Inflammatory macrophage treated with lipopolysaccharide for 1 hour (primary cell): ENCODE measurements at places on chromosomes 12 and 14.

GRCh38 chr12:81080431-81080983 lies 2.6 kb downstream of the ACSS3 start:
- DNase-seq: no peak

GRCh38 chr14:106789318-106789717 lies 1262.9 kb downstream of the TMEM121 start:
- DNase-seq: no peak

DNA sequence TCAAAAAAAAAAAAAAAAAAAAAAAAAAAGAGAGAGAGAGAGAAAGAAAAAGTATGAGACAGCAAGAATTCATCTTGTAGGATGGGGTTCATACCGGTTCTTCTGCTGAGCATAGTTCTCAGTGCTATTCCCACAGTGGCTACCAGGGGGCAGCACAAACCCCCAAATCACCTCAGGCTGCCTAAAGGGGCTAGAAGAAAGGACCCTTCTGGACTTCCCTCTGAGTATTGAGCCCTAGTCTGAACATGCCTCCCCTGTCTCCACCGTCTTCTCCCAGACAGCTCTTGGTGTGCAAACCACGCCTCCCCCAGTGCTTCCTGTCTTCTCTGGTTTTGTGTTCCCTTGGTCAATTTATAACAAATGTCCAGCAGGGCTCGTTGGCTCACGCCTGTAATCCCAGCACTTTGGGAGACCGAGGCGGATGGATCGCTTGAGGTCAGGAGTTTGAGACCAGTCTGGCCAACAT lies 31.3 kb upstream of the SMUG1 start:
- no peak for DNase-seq

GRCh38 chr12:92158796-92159439 lies 13.3 kb upstream of the BTG1 start:
- DNase-seq: peak; percentile 45

- no peak for DNase-seq
These were observed 1.7 kb downstream of the HECTD1 start for GRCh38 chr14:31205681-31206535.

- peak; percentile 3 for DNase-seq
These were observed 30.3 kb downstream of the MIS18BP1 start for GRCh38 chr14:45222485-45223262.

DNA sequence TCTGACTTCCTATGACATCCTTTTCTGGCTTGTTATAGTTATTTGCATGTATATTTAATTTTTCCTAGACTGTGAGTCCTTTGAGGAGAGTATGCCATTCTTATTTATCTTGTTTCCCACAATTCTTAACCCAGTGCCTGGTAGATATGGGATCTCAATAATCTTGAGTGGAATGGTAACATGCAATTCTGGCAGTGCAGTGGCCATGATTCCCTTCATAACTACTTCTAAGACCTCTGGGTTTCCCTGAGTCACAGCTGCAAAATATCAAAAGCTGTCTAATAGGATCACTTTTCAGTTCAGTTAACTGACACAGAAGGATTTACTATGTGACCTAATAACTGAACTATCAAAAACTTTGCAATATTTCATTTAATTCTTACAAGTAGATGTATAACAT lies 135.0 kb downstream of the ADAMTS20 start:
- no peak for DNase-seq

GRCh38 chr12:22056607-22057006 lies 10.6 kb downstream of the CMAS start:
- no peak for DNase-seq

GRCh38 chr12:67471810-67472209 lies 176.7 kb upstream of the DYRK2 start:
- no peak for DNase-seq

DNA sequence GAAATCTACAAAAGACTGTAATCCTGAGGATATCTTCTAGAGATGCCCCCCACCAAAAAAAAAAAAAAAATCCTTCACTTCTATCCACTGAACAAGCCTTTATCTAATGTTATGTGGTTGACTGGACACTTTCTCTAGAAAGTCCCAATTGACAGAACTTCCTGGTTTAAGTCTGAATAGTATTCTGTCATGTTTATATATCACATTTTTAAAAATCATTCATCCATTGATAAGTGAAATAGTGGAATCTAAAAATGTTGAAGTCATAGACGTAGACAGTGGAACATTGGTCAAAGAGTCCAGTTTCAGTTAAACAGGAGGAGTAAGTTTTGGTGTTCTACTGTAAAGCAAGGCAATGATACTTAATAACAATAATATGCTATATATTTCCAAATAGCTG lies 297.0 kb downstream of the SSPN start:
- no peak for DNase-seq

GRCh38 chr12:57605811-57606311 lies 1.2 kb downstream of the DTX3 start:
- no peak for DNase-seq

GRCh38 chr14:105473033-105473676 lies 1.5 kb upstream of the CRIP2 start:
- DNase-seq: no peak

- peak; percentile 31 for DNase-seq
These were observed 7.0 kb downstream of the CLEC1B start for GRCh38 chr12:9991876-9992275.

GRCh38 chr14:96592591-96593386 lies 90.6 kb downstream of the PAPOLA start:
- peak; percentile 35 for DNase-seq

GRCh38 chr14:29663281-29663801 lies 264.3 kb downstream of the PRKD1 start:
- DNase-seq: no peak

- peak; percentile 76 for DNase-seq
These were observed 62.4 kb upstream of the MED13L start for GRCh38 chr12:116339800-116340371.

- no peak for DNase-seq
These were observed 36.6 kb downstream of the MAX start for GRCh38 chr14:65065719-65066118.

- no peak for DNase-seq
These were observed 3.5 kb upstream of the KLC1 start for GRCh38 chr14:103625356-103626095.

DNA sequence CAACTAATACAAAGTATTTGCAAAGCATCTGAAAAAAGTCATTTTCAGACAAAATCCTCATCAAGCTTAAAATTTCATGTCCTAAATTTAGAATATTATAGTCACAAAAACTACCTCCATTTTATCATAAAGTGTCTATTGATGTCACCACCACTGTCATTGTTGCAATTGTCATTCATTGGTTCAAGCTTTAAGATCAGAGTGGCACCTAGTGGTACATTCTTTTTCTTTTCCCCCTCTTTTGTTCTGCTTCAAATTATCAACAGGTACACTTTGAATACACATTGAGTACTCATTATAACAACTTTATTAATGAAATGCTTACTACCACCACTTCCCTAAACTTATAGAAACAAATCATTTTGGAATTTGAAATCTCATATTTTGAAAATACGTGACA lies 379.8 kb downstream of the SEC23A start:
- no peak for DNase-seq

DNA sequence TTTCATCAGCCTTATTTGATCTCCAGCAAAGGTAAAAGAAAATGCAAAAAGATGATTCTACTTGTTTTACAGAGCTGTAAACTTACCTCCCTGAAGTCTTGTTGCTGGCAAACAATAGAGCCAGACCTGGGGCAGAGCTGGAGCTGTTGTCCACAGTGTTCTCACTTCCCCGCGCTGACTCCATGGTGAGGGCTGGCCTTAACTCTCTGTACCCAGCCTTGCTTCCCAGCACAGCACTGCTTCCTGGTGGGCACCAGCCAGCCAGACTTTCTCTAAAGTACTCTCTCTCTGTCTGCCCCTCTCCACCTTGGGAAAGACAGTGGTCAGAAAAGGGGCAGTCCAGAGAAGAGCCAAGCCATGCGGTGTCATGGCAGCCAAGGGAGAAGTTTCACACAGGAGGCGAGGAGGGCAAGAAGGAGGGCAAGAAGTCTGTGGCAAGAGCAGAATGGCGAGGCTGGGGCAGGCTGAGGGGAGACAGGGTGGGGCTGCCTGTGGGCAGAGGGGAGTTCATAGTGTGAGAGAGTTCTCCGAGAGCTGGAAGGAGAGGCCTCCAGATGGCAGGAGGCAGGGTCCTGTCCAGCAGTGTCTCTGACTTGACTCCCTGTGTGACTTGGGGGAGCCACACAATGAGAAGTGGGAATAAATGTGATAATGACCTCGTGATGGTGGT lies 9.3 kb downstream of the EVL start:
- no peak for DNase-seq

GRCh38 chr12:47014474-47014873 lies 64.9 kb upstream of the PCED1B start:
- no peak for DNase-seq

DNA sequence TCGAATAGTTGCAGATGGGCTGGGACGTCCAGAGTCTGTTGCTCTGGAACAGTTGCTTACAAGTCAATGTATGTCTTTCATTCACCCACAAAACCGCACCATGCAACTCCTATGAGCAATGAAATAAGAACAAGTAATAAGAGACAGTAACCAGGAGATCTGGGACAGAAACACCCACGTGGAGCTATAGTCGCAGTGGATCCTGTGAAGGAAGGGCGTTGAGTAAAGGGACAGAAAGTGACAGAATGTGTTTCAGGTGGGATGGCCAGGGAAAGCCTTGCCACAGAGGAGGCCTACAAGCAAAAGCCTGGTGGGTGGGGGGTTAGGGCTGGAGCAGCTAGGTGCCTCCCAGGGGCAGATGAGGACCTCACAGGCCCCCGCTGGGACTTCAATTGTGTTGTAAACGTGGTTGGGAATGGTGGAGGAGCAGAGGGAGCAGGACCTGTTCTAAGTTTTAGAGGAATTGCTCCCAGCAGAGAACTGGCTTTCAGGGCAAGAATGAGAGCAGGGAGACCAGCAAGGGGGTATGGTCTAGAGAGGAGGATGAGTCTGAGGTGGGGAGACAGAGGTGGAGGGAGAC lies 86.7 kb upstream of the FZD10 start:
- DNase-seq: no peak

- DNase-seq: no peak
These were observed 261.4 kb downstream of the VRK1 start for GRCh38 chr14:97058589-97058988.

- peak; percentile 53 for DNase-seq
These were observed 95.5 kb upstream of the ETV6 start for GRCh38 chr12:11553871-11554533.

GRCh38 chr12:46101485-46101869 lies 111.1 kb upstream of the SCAF11 start:
- DNase-seq: no peak

DNA sequence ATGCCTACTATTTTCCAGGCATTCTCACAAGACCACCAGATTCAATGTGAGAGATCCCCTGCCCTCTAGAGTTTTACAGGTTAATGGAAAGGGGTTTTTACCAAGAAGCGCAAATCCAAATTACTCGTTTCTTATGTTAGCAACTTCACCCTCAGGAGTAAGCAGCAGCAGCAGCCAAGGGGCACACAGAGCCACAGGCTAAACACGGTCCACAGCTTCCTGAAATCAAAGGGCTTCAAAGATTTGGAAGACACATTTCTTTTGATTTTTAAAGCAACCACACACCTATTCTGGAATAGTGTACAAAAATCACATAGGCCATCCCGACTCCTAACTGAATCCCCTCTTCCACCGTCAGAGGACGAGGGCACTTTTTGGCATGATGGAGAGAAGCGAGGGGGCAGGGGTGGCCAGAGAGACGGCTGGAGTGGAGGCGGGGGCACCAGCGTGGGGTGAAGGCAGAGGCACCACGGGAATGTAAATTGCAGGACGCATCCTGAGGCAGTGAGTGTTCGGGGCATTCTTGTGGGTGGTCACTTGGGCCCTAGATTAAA lies 107.0 kb downstream of the ARF6 start:
- no peak for DNase-seq

DNA sequence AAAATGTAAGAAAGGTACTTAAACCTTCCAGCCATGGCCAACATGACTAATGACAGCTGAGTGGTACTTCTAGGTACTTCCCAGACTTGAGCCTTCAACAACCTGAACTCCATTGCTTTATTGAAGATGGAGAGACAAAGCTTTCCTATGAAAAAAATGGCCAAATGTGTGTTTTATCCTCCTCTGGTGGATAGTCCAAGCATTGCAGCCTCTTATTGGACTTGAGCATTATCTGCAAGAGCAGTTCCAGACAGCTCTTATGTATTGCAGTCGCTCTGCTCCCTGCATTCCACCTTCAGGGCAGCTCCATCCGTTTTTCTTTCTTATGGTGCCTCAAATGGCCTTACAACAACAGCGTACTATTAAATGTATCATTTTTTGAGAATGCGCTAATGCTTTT lies 588.2 kb downstream of the NRXN3 start:
- no peak for DNase-seq

DNA sequence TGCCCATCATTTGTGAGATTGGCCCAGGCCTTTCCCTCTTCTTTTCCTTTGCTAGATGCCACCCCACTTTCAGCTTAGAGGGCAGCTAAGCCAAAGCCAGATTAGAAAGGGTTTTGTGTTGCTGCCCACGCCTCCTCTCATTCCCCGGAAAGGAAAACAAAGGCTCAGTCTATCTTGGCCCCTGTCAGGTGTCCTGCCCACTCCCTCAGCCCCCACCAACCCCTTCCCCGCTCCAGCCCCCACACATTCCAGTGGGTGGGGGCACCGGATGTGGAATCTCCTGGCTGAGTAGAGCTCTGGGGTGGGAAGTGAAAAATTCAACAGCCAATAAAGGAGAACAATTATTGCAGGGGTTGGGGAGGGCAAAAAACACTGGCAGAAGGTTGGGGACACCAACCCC lies 2.2 kb downstream of the BLOC1S1 start:
- no peak for DNase-seq

DNA sequence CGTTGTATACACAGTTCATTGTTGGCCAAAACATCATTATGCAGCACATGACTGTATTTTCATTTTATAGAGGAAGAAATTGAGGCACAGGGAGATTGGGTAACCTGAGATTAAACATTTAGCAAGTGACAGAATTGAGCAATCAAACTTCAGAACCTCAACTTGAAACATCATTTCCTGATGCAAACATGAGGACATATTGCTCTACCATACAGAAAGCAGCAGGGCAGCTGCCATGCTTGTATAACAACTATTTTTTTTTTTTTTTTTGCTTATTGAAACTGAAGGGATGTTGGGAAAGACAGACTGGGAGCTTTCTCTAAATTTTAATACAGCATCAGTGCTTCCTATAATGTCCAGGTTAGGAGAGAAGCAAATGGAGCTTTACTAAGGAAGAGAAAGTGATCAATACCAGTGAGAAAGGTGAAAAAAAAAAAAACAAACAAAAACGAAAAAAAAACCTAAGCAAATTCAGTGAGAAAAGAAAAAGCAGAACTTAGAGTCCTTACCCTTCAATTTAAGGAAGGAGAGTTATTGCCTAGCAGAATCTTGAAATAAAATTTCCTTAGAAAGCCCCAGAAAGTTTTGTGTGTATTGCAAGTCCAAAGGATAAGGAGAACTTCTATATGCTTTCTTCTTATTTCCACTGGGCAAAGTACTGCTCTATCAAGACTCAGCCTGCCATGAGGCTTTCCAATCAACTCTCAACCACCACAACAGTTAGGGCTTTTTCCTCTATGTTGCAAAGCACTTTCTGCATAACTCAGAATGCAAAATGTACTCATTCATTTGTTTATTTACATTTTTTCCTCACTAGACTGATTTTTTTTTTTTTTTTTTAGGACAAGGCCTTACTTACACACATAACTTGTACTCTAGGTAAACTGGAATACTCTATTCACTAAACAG lies 21.6 kb downstream of the BTG1 start:
- DNase-seq: peak; percentile 97

- DNase-seq: no peak
These were observed 103.0 kb downstream of the RIMBP2 start for GRCh38 chr12:130613131-130613530.
